ENCODE measurements at places on chromosomes 4 and X. TPM values are rescaled to one million over a fixed set of nuclear protein-coding genes. Genes with fewer than 3 reads are reported as not detected.

The AR gene
- 20.5 TPM for total RNA-seq

The GYPB gene
- not detected for total RNA-seq

The SPARCL1 gene
- 365 TPM for total RNA-seq

The WDFY3 gene
- 50.2 TPM for total RNA-seq

The RAB9B gene
- total RNA-seq: 18.2 TPM

The HPGDS gene
- 3.5 TPM for total RNA-seq

The CXorf65 gene
- not detected for total RNA-seq

The POU3F4 gene
- total RNA-seq: not detected

The CNGA1 gene
- total RNA-seq: not detected

The TCP11X2 gene
- not detected for total RNA-seq

The FAT4 gene
- total RNA-seq: 13.0 TPM

The IL2RG gene
- total RNA-seq: 4.1 TPM

- no peak for DNase-seq
Observed at GRCh38 chrX:69388526-69388925, 115.6 kb upstream of the NALF2 start.

DNA sequence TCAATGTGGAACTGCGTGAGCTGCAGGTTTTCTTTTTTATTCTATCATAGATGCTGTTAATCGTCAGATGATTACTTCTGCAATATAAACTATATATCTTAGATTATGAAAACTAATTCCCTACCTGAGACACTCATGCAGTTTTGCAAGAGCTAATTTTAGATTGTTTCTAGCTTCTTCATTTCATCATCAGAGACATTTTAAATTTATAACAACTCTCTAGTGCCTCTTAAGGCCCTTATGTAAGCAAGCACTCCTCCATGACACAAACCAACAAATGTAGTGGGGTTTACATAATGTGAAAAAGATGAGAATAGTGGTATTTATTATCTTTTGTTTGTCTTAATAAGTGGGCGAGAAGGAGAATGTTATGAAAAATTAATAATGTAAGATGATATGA lies 170.2 kb upstream of the ETNPPL start:
- DNase-seq: no peak

GRCh38 chr4:182261651-182262223 lies 18.5 kb downstream of the TENM3 start:
- DNase-seq: no peak

DNA sequence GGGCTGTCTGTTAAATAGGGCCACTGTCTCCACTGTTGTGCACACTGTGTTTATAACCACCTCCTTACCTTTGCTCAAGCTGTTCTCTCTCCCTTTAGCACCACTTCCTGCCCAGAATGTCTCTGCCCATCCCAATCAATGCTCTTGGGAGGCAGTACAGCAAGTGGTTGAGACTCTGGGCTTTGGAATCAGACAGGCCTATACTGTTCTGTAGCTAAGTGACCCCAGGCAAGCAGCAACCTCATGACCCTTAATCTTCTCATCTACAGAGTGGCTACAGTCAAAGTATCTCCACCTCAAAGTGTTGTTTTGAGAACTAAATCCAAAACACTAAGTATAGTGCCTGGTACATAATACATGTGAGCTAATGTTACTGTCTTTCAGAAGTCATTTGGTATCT lies 3.8 kb upstream of the TXK start:
- DNase-seq: no peak

GRCh38 chrX:111101580-111101979 lies 5.6 kb downstream of the PAK3 start:
- no peak for DNase-seq

DNA sequence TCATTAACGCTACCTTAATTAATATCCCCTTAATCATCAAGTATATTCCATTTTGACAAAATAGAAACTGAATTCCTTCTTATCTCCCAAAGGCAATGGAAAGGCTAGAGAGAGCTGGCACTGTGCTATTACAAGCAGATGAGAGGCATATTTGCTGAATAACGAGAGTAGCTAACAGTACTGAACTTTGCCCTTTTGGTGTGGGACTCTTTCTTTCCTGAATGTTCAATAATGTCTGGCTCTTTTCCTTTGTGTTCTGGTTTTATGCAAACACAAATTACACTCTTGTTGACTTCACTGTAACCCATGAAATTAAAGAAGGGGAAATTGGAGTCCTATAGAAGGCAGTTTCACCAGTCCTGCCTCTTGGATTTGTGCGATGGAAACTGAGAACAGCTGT lies 63.5 kb downstream of the SHROOM3 start:
- no peak for DNase-seq

- DNase-seq: peak; percentile 53
Observed at GRCh38 chrX:153966841-153967535, 4.6 kb downstream of the HCFC1 start.

DNA sequence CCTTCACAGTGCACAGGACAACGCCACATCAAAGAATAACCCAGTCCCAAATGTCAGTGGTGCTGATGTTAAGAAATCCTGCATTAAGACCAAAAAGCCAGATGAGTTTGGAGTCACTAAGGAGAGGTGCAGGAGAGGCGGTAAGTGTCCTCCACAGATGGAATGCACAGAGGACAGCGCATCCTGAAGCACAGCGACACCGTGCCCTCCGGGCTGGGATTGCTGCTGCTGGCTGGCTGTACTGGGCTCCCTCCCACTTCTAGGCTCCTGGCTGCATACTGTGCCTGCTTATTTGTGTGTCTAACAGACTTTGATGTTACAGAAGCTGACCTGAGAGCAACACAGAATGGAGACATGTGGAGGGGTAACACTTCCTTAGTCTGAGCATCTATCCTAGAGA lies 325.6 kb upstream of the BOD1L1 start:
- DNase-seq: no peak

GRCh38 chrX:29229802-29230201 lies 642.6 kb downstream of the IL1RAPL1 start:
- DNase-seq: no peak

DNA sequence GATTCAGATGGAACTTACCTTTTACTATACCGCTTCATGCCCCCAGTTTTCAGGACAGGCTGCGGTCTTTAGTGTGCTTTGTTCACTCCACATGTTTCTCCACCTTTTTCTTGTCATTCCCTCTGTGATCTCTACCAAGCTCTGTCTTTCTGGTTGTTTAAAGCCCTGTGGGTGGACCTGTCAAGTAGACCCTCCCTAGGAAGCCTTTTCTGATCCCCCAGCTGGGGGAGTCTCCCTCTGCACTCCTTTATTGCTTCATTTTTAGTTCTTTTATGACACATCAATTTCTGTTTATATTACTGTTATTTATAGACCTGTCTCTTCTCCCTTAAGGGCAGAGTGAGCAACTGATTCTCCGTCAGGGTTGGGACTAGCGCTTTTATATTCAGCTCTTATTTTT lies 150.2 kb downstream of the C4orf33 start:
- DNase-seq: no peak

GRCh38 chr4:165965503-165965902 lies 92.5 kb downstream of the TLL1 start:
- no peak for DNase-seq

- no peak for DNase-seq
Observed at GRCh38 chrX:46597771-46598170, 24.2 kb downstream of the CHST7 start.

DNA sequence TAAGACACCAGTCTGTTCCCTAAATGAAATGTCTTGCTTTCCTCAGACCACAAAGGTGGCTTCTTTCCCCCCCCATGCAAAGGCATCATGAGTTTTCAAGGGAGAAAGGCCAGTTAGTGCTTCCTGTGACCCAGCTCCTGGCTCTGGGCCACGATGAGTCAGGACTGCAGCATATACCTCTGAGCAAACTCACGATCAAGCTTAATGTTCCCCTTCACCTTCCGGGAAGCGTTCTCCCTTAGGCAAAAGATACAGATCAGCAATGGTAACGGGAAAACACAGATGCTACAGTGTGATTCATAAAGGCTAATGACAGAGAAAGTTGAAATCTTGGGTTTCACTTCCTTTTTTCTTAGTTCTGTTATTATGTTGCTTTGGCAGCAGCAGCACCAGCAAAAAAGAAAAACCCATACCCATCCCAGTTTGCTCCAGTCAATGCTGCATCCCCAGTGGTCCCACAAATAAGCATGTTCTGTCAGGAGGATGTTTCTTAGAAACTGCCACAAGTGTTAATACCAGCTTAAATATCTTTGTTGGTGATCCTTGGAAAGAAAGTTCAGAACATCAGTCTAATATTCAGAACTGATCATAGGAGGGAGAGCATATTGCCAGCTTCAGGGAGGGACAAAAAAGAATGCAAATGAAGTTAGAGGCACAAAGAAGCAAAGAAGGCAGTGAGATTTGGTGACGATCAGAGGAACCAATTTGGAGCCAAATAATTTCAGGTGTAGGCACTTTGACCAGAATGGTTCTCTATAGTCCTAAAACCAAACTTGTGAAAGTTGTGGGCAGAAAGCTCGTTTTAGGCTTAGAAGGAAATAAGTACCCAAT lies 41.2 kb downstream of the LONRF3 start:
- peak; percentile 61 for DNase-seq

- DNase-seq: no peak
Observed at GRCh38 chrX:130700629-130701028, 202.4 kb downstream of the ENOX2 start.

GRCh38 chrX:153687121-153688039 lies at the start of gene SLC6A8:
SLC6A8 (plus strand) TSS chrX:153687926; CDS start chrX:153688575, 649 bp downstream.
- DNase-seq: peak; percentile 90

GRCh38 chr4:170691168-170691567 lies 601.4 kb upstream of the AADAT start:
- DNase-seq: no peak

DNA sequence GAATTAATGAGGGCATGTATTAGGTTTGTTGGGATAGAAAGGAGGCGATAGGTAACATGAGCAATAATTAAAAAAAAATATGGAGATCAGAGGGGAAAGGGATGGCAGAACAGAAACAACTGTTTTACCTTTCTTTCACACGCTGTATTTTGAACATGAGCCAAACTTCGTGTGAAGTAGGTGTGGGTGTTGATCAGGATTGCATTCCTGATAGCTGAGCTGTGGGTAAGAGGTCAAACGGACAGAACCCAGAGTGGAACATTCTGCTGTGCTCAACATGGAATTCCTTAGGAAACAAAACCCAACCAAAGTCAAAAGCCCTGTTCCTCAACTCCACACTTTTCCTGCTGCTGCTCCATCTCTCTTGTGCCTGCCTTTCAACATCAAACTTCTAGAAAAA lies 162.5 kb upstream of the CASK start:
- DNase-seq: no peak

DNA sequence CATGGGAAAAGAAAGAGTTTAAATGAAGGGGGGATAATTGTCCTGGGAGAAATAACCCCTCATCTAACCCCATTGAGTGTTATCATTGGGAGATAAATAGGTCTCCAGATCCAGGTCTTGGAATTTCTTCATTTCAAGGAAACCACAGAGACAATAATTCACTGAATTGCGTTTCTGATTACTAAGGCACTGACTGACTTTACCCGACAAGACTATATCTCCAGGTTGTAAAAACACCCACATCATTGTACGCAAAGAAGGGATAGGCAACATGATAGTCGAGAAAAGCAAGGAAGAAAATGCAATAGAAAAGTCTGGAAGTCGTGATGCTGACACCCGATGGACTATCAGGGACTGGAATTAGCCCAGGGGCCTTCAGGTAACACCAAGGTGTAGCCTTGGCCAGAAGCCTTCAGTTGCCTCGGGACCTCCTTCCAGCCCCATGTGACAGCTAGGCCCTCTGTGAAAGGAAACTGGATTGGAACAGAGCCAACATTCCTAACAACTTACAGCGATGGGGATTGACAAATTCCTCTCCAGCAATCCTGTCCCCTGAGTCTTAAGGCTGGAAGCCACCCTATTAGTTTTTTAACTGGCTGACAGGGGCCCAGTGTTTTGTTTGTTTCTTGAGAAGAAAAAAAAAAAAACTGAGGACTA lies 46.5 kb upstream of the RAB9B start:
- DNase-seq: no peak

DNA sequence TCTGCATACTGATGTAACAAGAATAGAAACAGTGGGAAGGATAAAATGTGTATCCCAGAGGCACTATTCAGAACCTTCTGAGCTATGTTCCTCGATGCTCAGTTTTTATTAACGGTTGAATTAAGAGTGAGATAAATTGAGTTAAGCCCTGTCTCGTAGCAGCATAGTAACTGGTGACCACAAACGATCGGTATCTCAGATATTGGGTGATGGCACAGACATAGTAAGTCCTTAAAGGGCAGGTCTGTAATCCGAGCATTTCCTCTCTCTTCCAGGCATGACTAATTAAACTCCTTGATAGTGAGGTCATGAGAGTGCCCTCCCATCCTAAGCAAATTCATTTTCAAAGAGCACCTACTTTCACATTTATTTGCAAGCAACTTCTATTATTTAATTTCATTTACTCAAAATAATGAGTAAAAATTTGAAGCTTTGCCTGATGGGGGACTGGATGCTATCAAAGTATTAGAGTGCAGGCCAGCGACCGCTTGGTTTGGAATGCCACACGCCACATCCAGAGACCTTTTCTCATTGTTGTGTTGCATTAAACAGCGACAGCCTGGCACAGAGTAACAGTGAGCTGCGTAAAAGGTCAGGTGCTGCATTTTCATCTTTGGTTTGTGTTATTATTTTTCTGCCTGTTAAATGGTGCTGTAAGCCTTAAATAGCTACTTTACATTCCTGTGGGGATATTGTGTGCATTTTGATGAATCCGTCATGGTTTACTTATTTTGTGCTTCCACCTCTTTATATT lies 101.9 kb downstream of the PCDH7 start:
- DNase-seq: no peak

- DNase-seq: peak; percentile 60
Observed at GRCh38 chrX:49187028-49187394, 838 bp upstream of the PRICKLE3 start.

DNA sequence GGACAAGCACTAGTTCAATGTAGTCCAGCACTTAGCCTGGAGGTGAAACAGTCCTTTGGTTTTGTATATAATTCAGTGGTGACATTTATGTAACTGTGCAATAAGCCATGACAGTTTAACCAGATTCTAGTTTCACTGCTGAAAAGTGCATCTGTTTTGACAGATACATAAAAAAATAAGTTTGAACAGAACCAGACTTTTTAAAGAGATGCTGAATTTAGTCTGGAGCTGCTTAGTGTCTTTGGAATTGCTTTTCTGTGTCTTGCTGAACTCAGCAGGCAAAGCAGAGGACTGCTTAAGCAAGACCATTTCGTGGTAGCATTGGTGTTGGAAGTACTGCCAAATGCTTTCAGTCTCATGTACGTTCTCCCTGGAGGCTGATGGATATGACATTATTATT lies 393.5 kb downstream of the MAPK10 start:
- no peak for DNase-seq

GRCh38 chr4:142314247-142314646 lies 531.9 kb downstream of the INPP4B start:
- DNase-seq: no peak

DNA sequence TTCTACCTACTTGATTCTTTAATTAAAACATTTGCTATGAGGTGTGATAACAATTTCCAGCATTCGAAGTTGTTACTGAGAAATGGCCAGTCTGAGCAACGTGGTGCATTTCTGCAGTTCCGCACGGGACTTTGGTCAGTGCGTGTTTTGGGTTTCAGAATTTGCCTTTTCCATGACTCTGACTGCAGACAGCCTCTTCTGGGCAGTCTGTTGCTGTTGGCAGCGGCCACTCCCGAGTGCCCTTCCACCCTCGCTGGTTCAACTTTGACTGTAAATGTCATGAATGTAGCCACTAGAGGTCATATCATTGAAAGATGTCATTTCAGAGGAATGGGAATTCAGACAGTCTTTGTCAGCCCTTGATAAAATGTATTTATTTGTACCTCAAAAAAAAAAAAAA lies 53.6 kb downstream of the NOP14 start:
- DNase-seq: no peak

- no peak for DNase-seq
Observed at GRCh38 chr4:173261052-173261451, 73.1 kb downstream of the HMGB2 start.

GRCh38 chr4:21117541-21118180 lies 417.4 kb downstream of the PACRGL start:
- DNase-seq: no peak

GRCh38 chr4:122621016-122621507 lies at the start of gene IL21:
IL21 (minus strand) TSS chr4:122621066; CDS start chr4:122621011, 55 bp downstream.
- no peak for DNase-seq
